Left lobe of liver (tissue), 2 donors: ENCODE measurements at places on chromosomes 2 and 18. TPM values are rescaled to one million over a fixed set of nuclear protein-coding genes. Genes with fewer than 3 reads are reported as not detected.

Gene AQP12B
- not detected for total RNA-seq

Gene NEURL3
- 0.43 TPM for total RNA-seq

Gene KLF7
- total RNA-seq = 9.7 TPM

Gene MAP3K19
- not detected for total RNA-seq

Gene SLC9A4
- not detected for total RNA-seq

Gene TGOLN2
- total RNA-seq = 89.6 TPM

GRCh38 chr2:50840341-50841124 lies 191.4 kb downstream of the NRXN1 start:
- DNase-seq = no peak

DNA sequence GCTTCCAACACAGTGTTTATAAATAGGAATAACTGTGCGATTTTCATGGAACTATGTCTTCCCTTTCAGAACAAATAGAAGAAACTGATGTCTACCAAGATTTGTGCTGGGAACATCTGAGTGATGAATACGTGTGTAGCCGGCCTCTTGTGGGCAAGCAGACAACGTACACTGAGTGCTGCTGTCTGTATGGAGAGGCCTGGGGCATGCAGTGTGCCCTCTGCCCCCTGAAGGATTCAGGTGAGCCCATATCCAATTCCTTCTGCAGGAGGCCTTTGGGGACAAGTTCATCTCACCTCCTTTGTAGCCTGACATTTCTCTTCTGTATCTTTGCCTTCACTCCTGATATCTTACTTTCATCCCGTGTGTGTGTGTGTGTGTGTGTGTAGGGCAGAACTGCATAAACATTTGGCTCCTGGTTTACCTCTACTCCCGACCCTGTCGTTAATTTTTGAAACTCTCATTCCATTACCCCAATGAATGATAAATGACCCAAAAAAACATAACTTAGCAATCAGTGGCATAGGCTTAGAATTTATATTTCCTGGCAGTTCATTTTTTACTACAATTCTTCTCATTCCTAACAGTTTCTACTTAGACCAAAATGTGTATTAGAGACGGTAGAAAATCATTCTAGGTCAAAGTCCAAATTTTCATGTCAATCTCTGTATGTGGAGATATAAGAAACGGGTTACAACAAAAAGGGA lies 111.0 kb upstream of the RASGRP3 start:
- DNase-seq = no peak

GRCh38 chr2:54370405-54371104 lies 85.6 kb upstream of the SPTBN1 start:
- no peak for DNase-seq

DNA sequence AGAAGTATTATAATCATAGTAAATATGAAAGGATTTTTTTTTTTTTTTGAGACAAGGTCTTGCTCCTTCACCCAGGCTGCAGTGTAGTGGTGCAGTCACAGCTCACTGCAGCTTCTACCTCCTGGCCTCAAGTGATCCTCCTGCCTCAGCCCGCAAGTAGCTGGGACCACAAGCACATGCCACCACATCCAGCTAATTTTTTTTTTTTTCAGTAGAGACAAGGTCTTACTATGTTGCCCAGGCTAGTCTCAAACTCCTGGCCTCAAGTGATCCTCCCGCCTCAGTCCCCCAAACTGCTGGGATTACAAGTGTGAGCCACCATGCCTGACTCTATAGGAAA lies 301.6 kb upstream of the STON1 start:
- no peak for DNase-seq

DNA sequence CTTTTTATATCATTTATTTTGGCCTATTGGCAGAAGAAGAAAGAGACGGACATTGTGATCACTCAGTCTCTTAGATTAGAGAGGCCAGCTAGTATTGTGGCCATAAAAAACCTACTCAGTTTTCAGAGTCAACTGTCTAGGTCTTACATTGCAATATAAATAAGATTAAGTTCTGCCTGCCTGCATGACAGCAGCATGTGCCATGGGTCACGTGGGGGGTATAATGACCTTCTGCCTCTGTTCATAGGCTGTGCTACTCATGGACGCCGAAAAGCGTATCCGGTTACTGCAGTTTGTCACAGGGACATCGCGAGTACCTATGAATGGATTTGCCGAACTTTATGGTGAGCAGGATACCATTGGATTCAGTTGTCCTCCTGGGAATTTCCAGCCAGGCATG lies 238.5 kb downstream of the ALPK2 start:
- peak; percentile 3 for DNase-seq

GRCh38 chr2:5690718-5691220 lies 1.4 kb upstream of the SOX11 start:
- no peak for DNase-seq

- no peak for DNase-seq
These were observed 296.3 kb upstream of the KCNJ3 start for GRCh38 chr2:154402213-154402612.

DNA sequence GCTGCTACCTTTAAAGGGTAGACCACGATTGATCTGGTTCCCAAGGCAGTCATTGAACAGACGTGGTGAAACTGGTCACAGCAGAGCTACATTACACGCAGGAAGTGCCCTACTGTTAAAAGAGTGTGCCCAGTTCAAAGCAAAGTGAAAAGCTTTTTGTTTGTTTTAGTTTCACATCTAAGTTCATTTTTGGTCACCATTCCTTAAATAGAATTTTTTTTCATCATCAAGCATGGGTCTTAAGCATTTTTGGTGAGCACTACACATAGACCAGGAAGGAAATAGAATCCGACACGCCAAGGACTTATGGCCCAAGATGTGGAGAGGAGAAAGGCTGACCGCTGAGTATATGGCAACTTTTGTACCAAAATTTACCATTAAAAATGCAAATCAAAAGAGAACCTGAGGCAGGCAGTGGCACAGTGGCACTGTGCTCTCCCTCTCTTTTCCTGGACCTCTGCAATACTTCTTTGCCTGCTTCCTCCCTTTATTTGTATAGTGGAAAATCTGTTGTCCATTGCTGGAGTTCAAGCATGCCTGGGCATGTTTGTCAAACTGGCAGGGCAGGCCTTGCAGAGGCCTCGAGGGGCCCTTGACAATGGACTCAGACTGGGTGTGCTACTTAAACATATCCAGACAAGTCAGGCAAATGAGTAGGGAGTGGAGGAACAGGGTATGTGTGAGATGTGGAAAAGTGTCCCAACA lies 42.6 kb upstream of the HNRNPA3 start:
- DNase-seq = no peak

GRCh38 chr2:119730671-119731177 lies 29.0 kb upstream of the PTPN4 start:
- no peak for DNase-seq

GRCh38 chr2:127406454-127406853 lies 11.8 kb upstream of the PROC start:
- no peak for DNase-seq

GRCh38 chr2:81078631-81079030 lies 774.1 kb upstream of the LRRTM1 start:
- DNase-seq = no peak
